ENCODE measurements at places on chromosomes 4 and X. TPM values are rescaled to one million over a fixed set of nuclear protein-coding genes. Genes with fewer than 3 reads are reported as not detected.

GRCh38 chrX:69109036-69109663, 56.1 kb downstream of the PJA1 start:
- DNase-seq = no peak

ZFP92 gene
- total RNA-seq = 0.90 TPM

- DNase-seq = no peak
Measured at GRCh38 chr4:189232274-189232673, 708.4 kb upstream of the FRG1 start.

DNA sequence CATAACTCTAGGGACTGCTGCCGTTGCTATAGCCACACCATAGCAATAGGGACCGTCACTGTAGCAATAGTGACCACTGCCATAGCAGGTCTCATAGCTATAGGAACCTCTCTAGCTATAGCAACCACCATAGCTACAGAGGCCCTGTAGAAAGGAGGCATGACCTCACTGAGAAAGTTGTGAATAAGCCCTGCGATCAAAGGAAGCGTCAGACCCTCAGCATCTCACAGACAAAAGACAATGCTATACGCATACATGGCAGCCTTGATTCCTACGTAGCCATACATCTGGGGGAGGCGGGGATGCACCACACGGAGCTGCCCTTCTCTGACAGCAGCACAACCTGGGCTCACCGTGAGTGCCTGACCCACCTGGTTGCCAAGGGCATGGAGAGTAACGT, 88.5 kb downstream of the MTMR1 start:
- no peak for DNase-seq

CSAG2 gene
- total RNA-seq = not detected

DNA sequence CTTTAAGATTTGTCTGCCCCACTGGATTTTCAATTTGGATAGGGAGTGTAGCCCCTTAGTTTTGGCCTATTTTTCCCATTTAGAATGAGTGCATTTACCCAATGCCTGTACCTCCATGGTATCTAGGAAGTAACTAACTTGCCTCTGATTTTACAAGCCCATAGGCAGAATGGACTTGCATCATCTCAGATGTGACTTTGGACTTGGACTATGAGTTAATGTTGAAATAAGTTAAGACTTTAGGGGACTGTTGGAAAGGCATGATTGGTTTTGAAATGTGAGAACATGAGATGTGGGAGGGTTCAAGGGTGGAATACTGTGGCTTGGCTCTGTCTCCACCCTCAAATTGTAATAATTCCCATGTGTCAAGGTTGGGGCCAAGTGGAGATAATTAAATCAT, 2480.2 kb downstream of the PCDH7 start:
- no peak for DNase-seq

DNA sequence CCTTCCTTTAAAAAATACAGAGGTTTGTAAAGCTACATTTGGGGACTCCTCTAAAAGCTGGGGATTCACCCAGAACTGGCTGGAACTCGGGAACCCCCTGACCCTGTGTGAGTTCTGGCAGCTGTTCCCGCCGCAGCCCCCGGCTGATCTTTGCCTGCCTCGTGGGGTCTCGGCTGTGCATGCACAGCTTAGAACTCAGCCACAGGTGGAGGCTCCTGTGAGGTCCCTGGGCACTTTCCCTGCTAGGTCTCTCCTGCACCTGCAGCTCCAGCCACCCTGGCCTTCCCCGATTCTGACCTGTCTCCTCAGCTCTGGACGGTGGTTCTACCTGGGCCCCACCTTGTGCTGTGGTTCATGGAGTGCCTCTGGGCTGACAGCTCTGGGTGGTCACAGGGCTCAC, 48.6 kb upstream of the HGFAC start:
- no peak for DNase-seq

NEXMIF gene
- total RNA-seq = not detected

DNA sequence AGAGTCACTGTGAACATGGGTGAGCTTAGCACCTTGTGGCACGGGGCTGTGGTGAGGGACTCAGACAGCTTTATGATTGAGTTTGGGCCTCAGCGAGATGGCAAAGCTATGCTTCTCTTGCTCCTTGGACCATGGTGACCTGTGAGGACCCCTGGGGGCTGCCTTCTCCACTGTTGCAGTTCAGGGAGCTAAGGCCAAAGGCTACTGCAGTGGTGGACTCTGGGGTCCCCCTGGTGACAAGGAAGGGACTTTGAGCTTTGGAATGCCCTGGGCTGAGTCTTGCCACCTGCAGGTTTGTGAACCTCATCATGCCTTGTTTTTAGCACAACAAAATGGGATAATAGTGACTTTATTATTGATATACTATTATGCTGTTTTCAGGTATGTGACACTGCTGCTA, 36.5 kb downstream of the TBL1X start:
- DNase-seq = no peak

DNA sequence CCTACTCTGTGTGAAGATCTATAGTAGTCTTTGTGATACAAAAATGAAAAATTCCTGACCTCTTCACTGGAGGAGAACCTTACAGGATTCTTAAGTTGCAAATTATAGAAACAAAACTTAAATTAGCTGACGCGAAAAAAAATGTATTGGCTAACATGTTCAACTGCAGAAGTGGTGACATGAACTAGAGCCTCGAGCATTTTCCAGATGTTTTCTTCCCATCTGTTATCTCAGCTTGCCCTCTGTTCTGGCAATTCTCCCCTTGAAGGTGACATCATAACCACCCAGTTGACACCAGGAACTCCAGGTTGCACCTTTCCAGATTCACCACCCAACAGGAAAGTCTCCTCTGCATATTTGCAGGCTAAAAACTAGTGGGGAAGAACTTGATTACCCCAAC, 222.4 kb downstream of the KDR start:
- no peak for DNase-seq

GRCh38 chrX:11585174-11585573, 80.5 kb downstream of the ARHGAP6 start:
- no peak for DNase-seq

DNA sequence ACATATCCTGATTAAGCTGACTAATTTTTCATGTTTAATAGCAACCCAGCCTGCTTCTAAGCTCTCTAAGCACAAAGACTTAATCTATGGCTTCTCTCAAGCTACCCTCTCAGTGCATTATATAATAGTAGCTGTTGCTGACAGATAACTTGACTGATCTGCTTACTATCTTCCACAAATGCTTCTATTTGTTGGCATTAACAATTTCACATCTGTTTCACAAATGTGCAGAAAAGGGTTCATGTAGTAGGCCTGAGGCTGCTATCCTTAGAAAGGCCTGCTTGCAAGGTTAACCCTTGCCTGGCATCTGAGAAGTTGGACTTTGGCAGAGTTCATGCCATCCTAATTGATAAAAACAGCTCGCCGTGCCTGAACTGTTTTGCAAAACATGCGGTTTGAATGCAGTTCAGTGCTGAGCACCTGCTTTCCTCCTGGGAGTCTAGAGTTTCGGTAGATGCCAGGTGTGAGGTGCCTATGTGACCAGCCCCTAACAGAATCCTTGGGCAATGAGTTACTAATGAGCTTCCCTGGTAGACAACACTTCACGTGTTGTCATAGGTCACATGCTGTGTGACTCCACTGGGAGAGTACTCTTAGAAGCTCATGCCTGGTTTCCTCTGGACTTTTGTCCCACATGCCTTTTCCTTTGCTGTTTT, 68.4 kb downstream of the NSG1 start:
- DNase-seq = no peak

AREG gene
- 0.54 TPM for total RNA-seq

DNA sequence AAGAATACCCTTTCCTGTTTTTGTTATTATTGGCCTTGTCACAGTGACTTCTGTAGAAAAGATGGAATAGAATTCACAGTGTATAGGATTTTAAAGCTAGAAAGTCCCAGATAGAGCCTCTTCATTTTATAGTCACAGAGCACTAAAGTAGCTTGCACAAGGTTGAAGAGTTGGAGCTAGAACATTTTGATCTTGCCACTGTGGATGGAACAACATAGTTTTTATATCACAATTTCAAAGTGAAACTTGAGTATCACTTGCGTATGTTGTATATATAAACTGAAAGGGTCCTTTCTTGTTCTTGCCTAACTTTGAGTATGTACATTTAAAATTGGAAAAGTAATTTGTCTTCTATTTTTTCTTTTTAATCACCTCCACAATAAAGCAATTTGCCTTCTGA, 2.7 kb downstream of the USO1 start:
- DNase-seq = no peak

ERAS gene
- total RNA-seq = 0.23 TPM

DNA sequence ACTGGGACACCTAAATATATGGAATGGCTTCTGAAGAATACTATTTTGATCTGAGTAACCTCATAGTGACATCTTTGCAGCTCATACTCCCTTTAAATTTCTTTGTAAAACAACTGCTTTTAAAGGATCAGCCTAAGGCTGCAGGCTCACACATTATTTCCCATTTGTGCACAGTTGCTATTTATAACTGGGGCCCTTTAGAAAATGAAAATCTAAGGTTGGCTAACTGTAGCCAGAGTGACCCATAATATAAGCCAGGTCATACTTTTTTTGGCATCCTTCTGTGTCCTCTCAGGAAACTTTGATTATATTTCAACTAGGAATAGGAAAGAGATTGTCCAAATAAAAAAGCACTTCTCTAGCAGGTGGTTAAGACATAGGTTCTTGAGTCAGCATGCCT, 123.6 kb upstream of the RASGEF1B start:
- DNase-seq = no peak

- DNase-seq = no peak
Measured at GRCh38 chrX:11663875-11664210, 1.9 kb downstream of the ARHGAP6 start.

Data from Panc1 (cell line).